ENCODE measurements at places on chromosomes 11 and 22.

GRCh38 chr11:27592098-27592780 lies 85.7 kb upstream of the LIN7C start:
- no peak for DNase-seq

DNA sequence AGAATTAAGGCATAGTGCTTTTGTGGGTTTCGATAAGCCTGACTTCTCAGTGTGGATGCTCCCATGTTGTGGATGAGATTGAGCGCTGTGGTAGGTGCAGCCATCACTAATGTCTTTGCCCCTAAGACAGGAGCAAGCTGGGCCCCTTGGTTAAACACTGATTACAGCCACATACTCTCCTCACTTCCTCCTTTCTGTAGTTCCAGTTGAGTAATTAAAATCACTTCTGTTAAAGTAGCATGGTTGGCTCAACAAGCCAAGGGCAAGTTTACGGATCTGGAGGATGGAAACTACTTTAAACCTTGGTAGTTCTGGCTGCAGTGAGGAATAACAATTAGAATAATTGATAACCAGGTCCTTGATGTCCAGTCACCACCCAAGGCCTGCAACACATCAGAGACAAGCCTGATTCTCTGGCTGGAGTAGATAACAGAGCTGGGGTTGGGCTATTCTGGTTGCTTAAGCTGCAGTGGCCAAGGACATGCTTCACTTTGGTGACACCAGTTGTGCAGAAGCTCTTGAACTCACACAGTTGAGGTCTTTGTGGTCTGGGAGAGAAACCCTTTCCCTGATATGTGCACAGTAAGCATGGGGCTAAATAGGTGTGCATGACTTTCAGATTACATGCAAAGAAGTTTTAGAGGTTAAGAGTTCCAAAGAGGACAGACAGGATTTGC lies 81.3 kb downstream of the KIRREL3 start:
- DNase-seq, result no peak

DNA sequence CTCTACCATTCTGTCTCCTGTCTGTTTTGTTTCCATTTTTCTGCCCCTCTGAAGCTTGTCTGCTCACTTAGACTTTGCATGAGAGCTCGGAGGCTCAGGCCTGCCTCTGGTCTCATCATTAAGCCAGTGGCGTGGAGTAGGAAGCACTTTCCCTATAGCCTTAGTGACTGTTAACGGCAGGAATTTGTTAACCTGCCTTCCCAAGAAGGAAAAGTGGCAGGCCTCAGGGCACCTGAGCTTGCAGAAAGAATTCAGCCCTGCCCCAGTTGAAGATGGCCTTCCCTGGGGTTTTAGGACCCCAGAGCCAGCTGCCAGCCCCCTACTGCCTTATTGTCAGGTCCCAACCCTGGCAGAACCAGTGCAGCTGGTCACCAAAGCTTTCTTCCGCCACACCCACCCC lies 93.2 kb downstream of the PKNOX2 start:
- no peak for DNase-seq

DNA sequence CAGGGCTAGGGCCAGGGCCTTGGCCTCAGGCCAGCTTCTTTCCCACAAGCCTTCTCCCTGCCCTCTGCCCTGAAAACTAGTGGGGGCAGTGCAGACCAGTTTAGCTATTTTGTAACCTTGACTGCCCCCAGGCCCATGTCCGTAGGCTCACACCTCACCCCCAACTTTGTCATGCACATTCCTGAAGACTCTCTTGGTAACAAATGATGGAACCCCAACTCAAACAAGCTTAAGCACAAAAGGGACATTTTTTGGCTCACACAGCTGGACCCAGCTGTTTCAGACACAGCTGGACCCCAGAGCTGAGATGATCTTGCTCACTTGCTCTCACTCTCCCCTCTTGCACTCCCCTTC lies 46.6 kb downstream of the KCNQ1OT1 start:
- no peak for DNase-seq

DNA sequence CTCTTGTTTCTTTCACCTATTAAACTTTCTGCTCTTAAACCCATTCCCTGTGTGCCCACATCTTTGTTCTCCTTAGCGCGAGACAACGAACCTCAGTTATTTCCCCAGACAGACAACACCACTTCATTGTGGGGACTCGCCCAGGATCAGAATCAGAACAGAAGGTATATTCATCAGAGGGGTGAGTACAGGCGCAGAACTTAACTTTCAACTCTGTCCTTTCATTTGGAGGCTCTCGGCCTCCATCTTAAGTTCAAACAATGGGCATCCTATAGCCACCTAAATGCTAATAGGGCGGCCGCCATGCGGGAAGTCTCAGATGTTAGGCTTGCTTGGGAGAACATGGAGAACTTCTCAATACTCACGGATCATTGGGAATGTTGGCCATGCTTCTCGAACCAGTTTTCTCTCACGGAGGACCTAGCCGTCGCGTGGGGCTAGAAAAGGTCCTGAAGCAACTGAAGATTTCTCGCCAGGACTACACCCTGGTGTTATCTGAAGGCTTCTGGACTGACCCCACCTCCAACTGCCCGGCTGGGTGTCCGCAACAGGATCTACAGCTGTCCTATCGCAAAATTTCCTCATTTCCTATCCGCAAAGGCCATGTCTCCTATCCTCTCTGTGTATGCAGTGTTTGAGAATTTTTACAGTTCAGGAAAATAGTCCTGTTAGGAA lies 13.4 kb upstream of the HYLS1 start:
- DNase-seq, result no peak

DNA sequence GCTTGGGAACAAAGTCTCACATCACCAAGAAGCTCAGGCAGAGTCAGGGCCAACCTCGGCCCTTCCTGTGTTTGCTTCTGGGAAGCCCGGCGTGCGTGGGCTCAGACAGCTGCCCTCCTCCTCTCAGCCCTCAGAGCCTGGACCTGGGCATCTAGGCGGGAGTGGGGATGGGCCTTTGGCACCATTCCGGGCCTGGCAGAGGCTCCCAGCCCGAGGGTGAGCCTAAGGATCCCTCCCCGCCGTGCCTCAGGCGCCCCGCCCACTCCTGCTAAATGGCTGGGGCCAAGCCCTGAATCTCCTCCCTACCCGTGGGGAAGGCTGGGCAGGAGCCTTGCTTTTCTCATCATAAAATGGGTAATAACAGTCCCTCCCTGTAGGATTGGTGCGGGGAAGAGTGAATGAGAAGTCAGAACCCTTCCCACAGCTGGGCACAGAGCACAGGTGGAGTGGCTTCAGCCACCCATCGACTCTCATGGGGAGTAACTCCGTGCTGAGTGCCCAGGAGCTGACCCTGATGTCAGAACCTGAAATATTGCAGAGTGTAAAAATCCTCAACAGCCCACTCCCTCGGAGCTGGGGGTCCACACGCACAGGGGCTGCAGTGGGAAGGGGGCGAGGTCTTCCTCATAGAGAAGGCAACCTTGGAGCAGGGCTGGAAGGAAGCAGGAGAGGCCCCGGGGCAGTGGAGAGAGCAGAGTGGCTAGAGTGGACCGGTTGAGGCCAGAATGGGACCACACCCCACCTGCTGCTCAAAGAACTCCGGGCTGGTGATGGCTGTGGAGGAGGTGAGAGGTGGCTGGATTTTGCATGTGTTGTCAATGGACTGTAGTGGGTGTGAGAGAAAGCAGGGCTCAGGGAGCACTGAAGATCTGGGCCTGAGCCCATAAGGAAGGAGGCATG lies 18.8 kb upstream of the CDKN1C start:
- no peak for DNase-seq

DNA sequence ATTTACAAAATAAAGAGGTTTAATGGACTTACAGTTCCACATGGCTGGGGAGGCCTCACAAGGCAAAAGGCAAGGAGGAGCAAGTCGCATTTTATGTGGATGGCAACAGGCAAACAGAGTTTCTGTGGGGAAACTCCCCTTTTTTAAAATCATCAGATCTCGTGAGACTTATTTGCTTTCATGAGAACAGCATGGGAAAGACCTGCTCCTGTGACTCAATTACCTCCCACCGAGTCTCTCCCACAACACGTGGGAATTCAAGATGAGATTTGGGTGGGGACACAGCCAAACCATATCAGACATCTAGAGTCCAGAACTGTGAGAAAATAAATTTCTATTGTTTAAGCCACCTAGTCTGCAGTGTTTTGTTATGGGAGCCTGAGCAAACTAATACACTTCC lies 80.8 kb downstream of the ME3 start:
- DNase-seq, result no peak

DNA sequence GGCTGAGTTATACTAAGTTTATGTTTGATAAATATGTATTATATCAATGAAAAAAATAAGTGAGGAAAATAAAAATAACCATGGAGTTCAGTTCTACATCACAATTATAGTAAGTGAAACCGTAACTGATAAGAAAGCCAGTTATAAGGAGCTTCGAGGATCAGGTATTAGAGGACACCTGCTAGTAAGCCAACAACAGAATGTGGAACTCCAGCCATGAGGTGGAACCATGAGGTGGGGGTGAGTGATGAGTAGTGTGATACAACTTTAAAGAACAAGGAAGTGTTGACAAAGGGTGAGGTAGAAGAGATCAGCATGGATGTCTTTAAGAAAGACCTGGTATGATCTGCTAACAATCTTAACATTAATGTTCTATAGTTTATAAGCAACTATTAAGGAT lies 452.9 kb downstream of the GUCY1A2 start:
- DNase-seq, result no peak

DNA sequence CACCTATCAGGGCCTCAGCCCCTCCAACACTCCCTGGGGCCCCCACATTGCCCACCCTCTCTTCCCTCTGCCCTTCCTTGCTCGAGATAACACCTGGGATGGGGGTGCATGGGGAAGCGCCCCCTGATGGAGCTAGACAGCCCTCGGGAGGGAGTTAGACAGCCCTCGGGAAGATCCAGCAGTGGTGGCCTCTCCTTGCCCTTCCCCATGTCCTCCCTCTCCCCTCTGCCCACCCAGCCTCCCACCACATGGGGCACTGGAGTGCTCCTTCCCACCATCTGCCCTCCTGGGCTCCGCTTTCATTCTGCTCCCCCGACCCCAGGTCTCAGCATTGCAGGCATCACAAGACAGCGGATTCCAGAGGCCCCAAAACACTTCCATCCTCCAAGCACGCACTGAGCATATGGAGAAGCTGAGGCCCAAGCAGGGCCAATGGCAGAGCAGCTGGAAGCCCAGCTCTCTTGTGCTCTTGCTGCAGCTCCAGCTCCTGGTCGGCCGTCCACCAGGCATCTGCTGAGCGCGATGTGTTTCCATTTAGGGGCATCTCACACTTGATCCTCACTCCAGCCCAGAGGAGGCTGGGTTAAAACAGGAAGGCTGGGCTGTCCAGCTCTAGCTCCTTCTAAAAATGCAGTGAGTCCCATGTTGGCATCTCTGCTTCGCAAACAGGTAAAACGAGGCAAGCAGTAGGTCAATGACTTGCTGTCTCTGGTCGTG lies 65.6 kb downstream of the IGLL1 start:
- no peak for DNase-seq

GRCh38 chr22:26429458-26430286 lies 612 bp downstream of the ASPHD2 start:
- no peak for DNase-seq

DNA sequence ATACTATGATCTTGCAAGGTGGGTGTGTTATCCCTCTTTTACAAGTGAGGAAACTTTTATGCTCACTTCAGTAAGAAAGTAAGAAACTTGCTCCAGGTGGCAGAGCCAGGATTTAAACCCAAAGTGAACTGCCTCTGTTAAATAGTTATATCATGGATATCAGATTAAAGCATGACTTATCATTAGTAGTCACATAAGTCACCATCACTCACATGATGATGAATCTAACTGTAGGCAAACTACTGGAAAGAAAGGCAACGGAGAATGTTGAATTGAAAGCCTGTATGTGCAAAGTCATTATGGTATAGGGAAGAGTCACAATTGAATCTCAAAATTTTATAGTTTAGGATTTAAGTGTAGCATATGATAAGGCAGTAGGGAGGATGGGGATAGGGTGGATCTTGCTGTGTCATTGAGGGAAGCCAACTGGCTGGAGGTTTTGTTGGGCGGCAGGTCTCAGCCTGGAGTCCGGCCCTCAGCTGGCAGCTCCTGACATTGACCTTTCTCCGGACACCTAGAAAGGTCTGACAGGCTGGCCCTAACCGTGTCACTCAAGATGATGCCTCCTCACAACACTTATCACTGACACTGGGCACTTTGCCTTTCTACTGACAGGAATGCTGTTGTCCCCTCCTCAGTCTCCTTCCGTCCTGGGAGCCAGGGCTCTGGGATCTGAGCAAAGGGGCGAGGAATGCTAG lies 98.3 kb downstream of the EMSY start:
- no peak for DNase-seq

DNA sequence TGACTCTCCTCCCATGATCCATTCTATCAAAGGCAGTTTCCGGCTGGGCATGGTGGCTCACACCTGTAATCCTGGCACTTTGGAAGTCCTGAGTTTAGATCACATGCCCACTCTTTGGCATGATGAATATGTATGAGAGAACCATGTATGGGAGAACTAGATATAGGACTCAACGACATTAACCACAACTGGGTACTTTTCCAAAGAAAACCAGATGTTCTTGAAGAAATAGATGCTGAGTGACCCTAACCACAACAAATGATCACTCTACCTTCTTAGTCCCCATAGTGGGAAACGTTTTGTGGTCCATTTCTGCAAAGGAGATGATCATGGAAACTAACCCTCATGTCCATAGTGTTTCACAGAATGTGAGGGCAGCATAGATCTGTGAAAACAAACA lies 13.6 kb downstream of the FJX1 start:
- no peak for DNase-seq

DNA sequence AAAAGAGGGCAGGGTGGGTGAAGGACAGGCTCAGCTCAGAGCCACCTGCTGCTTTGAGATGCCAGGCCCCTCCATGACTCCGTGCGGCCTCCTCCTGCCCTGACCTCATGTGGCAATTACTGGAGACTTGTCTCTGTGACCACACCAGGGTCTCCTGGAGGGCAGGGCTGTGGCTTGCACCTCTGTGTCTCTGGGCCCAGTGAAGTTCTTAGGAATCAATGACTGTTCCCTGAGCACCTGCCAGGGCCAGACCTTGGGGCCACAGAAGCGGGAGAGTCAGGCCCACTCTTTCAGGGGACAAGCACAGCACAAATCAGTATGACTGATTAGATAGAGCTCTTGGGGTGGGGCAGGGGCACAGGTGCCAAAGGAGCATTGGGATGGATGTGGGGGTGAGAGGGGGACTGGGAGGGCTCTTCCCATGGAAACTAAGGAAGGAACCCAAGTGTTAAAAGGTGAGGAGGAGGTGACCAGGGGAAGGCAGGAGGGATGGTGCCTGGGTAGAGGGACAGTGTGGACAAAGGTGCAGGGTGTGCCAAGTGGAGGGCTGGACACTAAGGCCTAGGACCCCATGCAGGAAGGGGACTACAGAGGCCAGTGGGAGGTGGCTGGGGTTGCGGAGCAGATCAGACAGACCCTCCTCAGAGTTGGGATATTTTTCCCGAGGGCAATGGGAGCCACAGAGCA lies 77.3 kb upstream of the SHISAL1 start:
- no peak for DNase-seq

DNA sequence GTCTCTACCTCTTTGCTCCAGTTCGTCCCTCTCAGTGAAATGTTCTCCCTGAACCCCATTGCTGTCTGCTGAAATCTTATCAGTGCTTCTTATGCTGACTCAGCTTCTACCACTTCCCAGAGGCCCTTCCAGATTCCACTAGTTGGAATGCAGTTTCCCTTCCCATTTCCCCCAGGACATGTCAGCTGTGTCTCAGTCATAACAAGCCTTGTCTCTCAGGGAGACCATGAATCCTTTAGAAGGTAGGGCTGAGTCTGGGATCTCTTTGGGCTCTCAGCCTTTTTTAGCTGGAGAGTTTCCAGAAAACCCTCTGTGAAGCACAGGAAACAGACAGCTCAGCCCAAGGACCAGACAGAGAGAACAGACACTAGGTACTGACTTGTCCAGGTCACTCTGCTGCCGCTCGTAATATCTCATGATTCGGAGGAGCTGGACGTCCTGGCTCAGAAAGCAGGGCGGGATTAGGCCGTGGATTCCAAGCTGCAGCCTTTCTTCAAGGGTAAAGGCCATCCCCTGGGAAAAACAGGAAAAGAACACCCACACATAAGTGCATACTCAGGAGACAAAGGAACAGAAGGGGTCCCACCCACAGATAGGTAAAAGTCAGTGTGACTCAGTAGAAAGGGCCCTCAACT lies 113.0 kb downstream of the ME3 start:
- DNase-seq, result no peak

All from Kasumi-1 (cell line).